ENCODE measurements at places on chromosomes 1 and 21.

DNA sequence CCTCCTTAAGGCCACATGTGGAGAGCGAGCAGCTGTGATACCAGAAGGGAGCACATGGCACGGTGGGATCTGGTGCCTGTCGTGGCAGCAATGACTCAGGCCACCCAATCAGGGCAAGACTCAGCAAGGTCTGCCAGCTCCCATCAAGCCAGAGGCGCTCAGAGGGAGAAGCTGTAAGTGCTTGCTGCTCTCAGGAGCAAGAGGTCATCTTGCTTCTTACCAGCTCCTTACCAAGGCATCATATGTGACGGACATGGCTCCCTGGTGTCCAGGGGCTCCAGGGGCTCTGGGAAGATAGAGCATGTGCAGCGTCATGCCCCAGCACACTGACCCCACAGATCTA, 72.9 kb downstream of the ITPKB start:
- DNase-seq: no peak

DNA sequence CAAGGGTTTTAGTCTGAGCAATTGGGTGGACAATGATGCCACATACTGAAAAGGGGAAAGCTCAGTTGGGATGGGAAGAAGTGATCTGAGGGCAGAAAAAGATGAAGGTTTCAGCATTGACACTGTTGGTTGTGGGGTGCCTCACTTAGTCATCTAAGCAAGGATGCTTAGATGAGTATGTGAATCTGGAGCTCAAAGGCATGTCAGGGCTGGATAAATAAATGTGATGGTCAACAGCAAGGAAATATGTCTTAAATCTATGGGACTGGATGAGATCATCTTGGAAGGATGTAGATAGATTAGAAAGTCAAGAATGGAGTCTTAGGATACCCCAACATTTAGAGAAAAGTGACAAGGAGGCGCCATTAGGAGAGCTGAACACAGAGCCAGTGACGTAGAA, 114.6 kb downstream of the ZBTB18 start:
- DNase-seq: no peak

- DNase-seq: no peak
These were observed 39.5 kb downstream of the TRPM2 start for GRCh38 chr21:44392916-44393315.

DNA sequence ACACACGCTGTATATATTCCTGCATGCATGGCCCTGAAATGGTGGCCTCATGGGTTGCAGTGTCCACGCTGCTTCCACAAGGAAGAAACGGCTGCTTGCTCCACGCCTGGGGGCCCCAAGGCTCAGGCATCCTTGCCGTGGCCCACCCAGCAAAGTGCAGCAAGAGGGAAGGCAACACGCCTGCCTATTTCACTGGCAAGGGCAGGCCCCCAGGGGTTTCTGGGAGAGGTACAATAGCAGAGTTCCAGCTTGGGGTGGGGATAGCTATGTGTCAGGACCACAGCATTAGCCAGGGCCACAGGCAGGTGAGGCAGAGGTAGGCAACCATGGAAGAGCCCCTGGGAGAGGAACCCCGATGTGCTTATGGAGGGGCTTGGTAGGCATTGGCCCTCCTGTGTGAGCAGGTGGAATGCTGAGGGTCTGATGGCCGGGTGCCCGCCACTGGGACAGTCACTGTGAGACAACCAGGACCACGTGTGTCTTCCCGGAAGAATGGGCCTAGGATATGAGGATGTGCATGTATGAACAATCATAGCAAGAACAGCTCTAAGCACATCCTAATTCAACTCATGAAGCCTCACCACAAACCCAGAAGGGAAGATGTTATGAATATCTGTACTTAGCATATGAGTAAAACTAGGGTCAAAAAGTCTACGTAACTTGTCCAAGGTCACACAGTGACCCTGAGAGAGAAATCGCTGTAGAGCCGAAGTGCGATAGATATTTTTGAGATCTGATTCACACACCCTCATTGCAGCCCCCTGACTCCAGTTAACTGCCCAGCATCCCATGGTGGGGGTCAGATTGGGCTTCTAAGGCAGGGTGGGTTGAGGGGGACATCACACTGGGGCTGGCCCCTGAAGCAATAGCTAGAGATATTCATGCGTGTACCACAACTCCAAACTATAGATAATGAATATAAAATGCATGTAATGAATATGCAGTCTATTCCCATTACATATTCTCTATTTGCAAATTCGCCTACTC, 11.8 kb downstream of the TFF2 start:
- no peak for DNase-seq

DNA sequence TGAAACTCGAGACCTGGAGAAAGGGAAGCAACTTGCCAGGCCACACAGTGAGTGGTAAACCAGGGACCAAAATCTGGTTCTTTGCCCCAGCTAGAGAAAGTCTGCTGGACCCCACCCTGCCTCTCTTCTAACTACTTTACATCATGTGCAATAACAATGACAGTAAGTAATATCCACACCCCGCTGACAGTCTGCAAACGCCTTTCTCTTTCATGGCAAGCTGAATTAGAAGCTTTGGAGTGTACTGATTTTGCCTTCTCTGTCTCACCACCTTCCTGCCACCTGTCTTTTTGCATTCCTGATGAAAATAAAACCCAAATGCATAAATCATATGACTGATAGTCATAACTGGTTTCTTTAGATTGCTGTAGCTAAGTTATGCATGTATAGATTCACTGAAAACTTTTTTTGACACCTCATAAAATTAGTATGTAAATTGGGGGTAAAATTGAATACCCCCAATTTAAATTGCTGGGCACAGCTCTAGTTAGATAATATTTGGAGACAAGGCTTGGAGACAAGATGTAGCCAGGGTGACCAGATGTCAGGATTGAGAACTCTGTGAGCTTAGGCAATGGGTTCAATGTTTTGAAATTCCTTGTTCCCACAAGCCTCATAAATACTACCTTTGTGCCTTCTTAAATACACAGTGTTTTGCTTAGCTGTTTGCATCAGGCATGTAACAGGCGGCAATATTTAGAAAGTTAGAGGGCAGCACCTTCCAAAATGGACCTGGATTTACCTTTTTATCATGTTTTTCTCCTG, 73.5 kb downstream of the ST6GALNAC5 start:
- DNase-seq: no peak

- peak; percentile 58 for DNase-seq
These were observed 36.1 kb downstream of the L1TD1 start for GRCh38 chr1:62230718-62231117.

DNA sequence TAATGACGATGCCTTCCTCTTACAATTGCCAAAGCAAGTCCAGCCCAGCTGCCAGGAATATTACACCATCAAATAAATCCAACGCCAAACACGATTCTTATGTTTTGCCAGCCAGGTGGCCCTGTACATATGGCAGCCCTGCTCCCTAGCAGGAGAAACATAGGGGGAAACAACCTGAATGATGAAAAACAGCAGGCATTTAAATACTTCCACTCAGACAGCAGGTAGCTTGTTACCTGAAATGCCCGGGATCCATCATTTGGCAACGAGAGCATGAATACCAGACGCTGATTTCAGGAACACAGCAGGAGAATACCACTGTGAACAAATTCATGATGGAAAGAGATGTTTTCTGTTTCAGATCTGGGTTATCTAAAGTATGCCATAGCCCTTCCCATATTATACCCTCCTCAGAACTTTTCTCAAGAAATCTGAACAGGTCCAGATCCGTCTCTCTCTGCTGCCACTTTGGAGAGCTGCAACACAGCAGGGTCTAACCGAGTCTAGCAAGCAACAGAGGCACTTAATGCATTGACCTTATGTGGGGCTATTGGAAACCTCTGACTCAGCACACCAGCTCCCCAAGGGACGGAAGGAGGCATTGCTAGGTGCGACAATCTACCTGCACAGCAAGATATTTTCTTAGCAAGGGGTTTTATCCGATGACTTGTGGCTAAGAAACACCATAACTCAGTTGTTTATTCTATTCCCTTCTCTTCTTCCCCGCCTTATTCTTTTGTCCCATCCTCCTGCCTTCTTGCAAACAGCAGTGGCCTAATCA, 166.3 kb downstream of the BARHL2 start:
- no peak for DNase-seq

DNA sequence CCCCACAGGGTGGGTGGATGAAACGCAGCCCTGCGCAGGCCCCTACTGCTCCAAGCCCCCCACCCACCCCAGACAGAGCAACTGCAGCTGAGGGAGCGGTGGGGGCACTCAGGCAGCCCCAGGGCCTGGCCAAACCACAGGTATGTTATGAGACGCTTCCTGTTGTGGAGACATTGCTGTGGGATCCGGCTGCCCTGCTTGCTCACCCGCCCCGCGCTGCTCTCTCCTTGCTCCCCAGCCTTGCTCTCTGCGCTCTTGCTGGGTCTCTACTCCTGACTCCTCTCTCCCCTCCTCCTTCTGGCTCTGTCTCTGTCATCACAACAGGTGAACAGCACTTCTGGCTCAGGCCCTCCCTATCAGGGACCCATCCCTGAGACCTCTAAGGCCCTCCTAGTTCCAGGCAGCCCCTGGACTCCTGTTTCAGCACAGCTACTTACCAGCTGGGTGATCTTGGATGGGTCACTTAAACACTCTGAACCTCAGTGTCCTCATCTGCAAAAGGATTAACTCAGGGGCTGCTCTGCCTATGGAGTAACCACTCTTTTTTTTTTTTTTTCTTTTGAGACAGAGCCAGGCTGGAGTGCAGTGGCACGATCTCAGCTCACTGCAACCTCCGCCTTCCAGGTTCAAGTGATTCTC, 15.9 kb downstream of the COL8A2 start:
- peak; percentile 85 for DNase-seq

DNA sequence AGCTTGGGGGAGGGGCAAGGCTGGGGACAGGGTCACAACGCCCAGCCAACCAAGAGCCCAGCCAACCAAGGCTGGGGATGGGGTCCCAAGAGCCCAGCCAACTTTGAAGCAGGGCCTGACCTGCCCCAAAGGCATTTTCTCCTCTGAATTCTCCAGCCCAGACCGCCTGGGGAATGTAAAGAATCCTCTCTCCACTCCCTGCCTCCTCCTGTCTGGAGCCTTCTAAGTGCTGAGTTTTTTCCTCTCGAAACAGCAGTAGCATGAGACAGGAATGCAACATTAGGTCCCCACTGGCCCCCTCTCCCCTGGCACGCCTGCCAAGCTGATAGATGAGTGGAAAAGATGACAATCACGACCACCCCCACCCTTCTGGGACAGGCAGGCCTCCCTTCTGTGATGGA, 17.0 kb downstream of the C1orf198 start:
- peak; percentile 97 for DNase-seq

- no peak for DNase-seq
These were observed 267.7 kb downstream of the RYR2 start for GRCh38 chr1:237309595-237310118.

- no peak for DNase-seq
These were observed 130.2 kb downstream of the DUSP10 start for GRCh38 chr1:221611656-221612046.

- no peak for DNase-seq
These were observed 2.2 kb upstream of the PDZK1IP1 start for GRCh38 chr1:47191940-47192457.

DNA sequence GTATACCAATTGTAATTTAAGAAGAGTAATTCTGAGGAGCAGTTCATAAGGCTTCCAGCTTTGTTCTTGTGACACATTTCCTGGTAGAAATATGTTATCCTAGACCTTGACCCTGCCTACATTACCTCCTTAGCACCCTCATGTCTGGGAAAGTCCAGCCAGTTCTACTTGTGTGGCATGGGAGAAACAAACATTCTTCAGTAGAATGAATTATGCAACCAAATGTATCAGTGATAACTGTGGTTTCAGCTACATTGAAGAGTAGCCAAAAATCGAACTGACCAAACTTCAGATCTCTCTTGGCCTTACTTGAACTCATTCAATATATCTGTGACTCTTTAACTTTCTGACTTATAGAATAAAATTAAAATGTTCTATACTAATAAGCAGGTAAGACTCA, 308.1 kb upstream of the LYPLAL1 start:
- peak; percentile 27 for DNase-seq

- no peak for DNase-seq
These were observed 105.3 kb upstream of the CLDN14 start for GRCh38 chr21:36584980-36585940.

DNA sequence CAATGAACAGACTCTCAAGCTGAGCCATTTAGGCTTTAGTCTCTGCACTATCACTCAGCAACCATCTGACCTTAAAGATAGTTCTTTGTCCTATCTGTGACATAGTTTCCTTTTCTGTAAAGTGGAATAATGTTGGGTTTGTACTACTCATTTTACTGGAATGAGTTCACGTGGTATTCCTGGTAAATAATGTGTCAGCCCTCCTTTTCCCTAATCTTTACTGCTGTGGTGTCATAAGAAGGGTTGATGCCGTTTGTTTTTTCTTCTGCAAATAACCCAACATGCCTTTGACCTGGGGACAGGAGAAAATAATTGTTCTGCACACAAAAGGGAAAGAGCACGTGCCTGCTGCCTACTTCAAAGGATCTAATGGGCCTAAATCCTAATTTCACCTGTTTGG, 297.8 kb downstream of the BRINP3 start:
- no peak for DNase-seq

- DNase-seq: no peak
These were observed 167.4 kb upstream of the PRMT6 start for GRCh38 chr1:106889059-106889458.

GRCh38 chr1:84944767-84945486, 51.9 kb upstream of the LPAR3 start:
- peak; percentile 88 for DNase-seq

DNA sequence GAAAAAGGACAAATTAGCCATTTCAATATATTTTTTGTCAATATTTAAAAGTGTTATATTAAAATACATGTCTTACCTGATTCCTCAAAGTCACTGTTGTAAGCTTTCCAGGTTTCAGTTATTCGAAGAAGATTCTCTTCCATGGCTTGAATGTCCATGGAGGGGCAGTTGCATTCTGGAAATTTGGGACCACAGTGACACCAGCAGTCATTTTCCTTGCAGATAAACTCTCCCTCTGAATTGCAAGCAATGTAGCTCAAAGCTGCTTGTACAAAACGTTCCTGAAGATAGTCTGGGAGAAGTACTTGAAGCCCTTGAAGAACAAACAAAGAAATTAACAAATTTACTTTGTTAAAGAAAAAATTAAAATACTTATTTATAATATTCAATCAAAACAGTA, 251.7 kb downstream of the BRINP3 start:
- no peak for DNase-seq

DNA sequence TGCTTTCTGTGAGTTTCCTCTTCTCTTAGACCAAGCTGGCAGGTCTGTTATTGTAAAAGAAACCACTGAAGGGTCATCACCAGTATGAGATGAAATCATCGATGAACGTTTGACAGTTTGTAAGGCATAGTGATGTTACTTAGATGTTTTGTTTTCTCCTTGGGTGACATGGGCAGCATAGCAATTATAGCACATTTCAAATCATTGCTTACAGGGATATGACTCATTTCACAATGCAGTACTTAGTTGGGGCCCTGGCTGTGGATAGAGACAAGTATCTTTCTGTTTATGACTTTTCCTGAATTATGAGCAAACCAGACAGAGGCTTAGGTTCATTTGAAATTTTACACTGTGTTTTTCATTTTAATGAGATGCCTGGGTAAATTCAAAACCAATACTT, 313.0 kb downstream of the RWDD3 start:
- peak; percentile 8 for DNase-seq

DNA sequence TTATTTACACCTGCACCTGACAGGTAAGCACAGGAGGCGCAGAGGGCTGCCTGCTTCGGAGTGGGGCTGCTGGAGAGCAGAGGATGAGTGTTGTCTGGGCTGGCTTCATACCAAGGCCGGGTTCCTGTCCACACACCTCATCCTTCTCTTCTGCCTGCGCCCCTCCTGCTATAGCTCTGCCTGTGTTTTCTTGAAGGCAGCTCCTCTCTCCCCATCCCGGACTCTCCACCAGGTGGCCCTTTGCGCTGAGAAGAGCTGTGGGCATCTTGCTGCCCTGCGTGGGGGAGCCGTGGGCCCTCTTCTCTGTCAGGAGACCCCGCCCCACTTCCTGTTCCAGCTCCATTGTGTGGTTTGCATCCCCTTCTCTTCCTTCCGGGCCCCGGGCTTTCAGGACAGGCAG, 35.0 kb downstream of the ARHGEF10L start:
- DNase-seq: no peak

All from fibroblast of skin of scalp (primary cell).